ENCODE measurements at places on chromosomes 1 and 21.

DNA sequence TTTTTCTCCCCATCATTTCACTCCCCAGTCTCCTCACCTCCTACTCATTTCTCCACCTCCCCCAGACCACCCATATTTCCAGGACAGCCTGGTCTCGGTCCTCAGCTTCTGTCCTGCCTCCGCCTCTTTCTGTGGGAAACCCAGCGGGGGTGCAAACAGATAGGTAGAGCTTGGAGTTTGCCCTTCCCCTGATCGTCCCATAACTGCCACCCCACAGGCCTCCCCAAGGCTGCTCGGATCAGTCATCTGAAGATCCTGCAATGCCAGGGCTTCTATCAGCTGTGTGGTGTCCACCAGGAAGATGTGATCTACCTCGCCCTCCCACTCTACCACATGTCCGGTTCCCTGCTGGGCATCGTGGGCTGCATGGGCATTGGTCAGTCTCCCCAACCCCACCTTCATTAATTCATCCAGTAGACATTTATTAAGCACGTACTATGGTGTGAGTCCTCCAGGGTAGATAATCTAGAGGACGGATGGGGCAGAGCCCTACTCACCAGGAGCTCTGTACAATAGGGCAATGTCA, 1.7 kb downstream of the SLC27A3 start:
- DNase-seq: no peak

- DNase-seq: no peak
Measured at GRCh38 chr1:235513495-235514366, 9.5 kb upstream of the B3GALNT2 start.

DNA sequence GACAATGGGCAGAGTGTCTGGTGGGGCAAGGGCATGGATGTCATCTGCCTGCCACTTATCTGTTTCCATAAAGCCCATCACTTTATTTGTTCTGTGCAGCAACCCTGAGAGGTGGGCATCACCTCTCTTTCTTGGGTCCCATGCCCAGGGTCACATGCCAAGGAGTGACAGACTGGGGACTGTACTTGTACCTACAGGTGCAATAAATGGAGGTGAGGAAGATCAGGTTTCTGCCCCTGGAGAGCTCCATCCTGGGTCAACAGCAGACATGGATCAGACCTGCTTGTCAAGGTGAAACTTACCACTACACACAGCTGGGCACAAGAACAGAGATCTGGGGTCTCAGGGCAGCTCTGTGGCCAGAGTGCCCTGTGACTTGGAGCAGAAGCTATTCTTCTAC, 18.4 kb upstream of the PRDM16 start:
- no peak for DNase-seq

GRCh38 chr1:241985787-241986186, 13.1 kb downstream of the MAP1LC3C start:
- no peak for DNase-seq

- DNase-seq: no peak
Measured at GRCh38 chr1:114040273-114041015, 61.2 kb downstream of the OLFML3 start.

GRCh38 chr1:174682419-174683008, 234.8 kb downstream of the GPR52 start:
- DNase-seq: peak; percentile 18

DNA sequence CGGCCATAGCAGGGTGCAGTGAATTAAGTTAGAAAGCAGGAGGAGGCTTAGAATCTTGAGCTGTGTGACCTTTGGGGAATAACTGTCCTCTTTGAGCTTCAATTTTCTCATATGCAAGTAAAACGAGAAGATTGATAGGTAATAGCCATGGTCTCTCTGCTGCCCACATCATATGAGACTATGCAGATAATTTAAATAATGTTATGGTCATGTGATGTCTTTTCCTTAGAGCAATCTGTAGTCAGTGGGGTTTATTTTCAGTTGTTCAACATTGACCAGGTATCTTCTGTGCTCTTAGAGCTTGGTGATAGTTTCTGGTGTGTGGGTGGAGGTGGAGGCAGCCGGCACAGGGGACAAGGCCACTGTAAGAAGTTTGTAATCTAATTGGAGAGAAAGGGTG, 537.1 kb downstream of the KIF26B start:
- no peak for DNase-seq

DNA sequence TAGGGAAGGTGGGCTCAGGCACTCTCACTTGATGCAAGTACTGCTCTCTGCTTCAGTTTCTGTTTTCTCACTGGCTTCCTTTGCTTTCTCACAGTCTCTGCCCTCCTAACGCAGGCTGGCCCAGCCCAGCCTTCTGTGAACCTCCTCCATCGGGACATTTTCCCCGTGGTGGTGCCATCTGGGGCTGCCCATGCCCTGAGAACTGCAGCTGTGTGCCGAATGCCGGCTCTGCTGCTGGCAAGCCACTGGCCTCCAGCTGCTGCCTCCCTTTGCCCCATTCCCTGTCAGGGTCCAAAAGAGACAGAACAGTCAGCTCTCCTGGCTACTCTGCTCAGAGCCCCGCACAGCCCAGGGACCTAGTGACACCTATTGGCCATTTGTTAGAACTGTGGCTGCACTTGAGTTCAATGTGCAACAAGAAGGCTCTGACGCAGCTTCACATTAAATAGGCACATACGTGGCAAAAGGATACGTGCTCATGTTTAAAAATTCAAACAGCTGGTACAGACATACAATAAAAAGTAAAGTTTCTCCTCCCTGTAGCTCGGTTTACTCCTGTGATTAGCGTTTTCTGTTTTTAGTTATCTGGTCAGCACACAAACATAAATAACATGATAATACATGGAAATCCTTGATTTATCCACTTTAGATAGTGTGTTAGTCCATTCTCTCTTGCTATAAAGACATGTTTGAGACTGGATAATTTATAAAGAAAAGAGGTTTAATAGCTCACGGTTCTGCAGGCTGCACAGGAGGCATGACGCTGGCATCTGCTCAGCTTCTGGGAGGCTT, 46.6 kb downstream of the FCRL5 start:
- DNase-seq: peak; percentile 54

GRCh38 chr21:31716106-31716505, 15.8 kb downstream of the SCAF4 start:
- no peak for DNase-seq

- DNase-seq: no peak
Measured at GRCh38 chr1:92923664-92924063, 37.6 kb downstream of the DIPK1A start.

- DNase-seq: no peak
Measured at GRCh38 chr1:185969524-185969991, 235.4 kb downstream of the HMCN1 start.

- DNase-seq: no peak
Measured at GRCh38 chr1:193662030-193662429, 475.6 kb upstream of the B3GALT2 start.

DNA sequence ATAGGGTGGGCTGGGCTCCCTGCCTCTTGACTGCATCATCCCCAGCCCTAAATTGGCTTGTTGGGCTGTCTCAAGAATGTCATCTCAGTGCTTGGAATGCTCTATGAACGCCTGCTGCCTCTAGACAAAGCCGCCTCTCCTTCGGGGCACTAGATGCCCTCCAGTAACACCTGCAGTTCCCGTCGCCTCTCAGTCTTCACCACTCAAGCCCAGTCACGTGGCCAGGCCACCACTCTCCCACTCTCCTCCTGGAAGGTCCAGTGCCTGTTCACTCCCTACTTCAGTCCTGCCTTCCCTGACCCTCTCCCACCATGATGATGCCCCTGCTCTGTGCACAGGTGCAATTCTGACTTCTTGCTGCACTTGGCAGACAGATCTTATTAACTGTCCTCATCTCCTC, 7.0 kb downstream of the TAS1R2 start:
- DNase-seq: no peak

GRCh38 chr1:163408262-163408661, 86.5 kb downstream of the NUF2 start:
- DNase-seq: no peak

DNA sequence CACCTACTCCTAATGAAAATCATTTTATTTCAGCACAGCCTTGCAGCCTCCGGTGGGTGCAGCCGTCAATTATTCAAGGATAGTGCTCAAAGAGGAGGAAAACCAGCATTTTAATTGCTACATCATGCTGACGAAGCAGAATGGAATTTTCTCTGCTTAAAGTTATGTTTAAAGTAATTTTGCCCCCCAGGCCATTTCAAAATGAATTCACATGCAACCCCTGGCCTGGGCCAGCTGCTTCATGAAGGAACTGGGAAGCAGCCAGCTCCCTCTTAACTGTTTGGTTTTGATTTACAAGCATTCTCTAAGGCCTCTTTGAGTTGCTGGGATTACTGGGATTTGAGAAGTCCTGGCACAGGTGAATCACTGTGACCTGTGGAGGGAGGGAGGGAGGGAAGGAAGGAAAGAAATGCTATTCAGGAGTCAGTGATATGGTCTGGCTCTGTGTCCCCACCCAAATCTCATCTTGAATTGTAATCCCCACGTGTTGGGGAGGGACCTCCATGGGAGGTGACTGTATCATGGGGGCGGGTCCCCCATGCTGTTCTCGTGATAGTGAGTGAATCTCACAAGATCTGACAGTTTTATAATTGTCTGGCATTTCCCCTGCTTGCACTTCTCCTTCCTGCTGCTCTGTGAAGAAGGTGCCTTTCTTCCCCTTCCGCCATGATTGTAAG, 66.0 kb downstream of the PGBD5 start:
- DNase-seq: no peak

DNA sequence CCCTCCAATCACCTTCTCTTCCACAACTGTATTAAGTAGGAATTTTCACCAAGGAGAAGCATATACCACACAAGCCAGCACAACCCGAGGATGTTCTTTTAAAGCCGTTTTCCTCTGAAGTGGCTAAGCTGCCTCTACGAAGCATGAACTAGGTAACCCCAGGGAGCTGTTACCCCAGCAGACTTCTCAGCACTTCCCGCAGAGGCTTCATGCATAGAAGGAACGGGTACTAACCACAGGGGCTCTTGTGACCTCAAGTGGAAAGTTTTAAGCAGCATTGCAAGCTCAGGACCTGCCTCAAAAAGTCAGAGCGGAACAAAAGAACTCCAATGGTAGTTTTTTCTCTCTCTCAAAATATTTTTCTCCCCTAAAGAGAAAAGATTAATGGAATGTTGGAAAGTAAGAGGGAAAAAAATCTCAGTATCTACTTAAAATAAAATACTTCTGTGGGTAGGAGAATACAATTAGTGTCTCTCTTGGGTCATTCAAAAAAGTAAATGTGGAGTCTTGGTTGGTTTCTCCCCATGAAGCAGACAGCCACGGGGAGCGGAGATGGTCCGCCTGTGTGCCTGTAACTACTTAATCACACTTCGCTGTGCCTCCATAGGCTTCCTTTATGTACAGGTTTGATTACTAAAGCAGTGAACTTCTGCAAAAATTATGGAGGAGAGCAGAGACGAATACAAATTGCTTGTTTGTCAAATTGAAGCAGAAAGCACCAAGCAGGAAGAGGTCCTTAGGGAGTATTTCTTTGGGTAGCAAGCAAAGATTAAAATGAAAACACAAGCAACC, 40.9 kb downstream of the STX6 start:
- DNase-seq: no peak

DNA sequence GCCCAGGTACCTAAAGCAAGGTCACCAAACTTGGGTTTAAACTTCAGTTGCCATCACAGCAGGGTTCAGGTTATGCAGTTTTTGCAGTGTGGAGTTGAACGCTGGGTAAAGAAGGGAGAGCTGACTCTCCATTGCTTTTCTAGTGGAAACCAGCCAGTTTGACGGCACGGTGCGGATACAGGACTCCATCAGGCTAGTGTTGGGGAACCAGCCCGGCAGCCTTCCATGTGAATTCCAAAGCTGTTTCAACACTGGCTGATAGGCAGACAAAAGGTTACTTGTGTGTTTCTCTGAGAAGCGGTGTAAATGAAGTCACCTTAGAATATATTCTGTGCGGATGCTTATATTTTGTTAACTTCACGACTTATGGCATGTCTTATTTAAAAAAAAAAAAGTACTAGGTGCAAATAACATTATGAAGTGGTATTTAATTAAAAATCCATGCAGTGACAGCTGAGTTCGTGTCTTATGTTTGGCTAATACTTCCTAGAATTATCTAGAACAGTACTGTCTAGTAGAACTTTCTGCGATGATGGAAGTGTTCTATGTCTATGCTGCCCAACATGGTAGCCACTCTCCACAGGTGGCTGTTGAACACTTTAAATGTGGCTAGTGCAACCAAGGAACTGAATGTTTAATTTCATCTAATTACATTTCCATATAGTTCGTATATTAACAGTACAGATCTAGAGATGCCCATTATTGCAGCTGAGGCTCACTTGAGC, 29.9 kb upstream of the RCAN3 start:
- no peak for DNase-seq

DNA sequence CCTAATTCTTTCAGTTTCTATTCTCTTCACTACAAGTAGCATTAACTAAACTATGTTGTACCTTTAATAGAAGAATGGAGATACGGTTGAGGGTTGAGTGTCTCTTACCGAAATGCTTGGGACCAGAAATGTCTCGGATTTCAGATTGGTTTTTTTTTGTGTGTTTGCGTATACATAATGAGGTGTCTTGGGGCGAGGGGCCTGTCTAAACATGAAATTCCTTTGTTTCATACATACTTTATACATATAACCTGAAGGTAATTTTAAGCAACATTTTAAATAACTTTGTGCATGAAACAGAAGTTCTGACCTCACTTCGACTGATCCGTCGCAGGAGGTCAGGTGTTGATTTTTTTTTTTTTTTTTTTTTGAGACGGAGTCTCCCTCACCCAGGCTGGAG, 36.3 kb upstream of the MYOCOS start:
- no peak for DNase-seq

DNA sequence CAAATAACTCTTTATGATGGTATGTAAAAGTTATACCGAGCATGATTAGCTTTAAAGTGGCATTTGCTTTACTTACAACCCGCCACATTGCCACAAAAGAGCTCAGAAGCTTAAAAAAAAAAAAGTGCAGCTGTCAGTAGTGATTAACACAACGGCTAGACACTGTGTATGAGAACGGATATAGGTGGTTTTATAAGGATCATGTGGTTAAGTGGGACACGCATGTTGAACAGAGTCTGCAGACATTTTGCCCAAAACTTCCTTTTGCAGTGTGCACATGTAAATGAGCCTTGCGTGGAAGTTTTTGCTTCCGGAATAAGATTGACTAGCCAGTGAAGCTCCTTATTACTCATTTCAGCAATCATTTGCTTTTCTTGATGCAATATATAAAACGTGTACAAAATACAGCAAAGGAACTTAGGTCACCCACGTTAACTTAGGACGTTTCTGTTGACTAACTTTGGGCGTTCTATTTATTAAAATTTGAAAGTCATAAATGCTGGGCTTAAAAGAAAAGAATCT, 58.7 kb upstream of the RGS1 start:
- no peak for DNase-seq

- DNase-seq: no peak
Measured at GRCh38 chr1:183926983-183927382, 110.5 kb downstream of the COLGALT2 start.

DNA sequence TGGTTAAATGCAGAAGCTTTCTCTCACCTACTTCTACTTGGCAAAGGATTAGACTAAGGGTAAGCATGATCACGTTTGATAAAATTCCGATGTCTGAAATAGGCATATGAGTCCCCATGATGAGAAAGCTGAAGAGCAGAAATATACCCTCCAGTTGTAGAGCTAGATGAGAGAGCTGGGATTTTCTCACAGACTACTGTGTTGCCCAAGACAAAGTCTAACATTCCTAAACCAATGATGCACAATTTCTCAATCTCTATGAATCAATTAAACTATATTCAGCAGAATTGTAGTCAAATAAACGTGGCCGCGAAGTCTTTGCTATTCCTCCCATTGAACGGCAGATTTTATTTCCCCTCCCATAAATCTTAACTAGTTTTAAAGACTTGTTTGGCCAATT, 699.2 kb downstream of the KCNT2 start:
- DNase-seq: no peak

Data from femur (tissue), 1 donor.